ENCODE measurements at places on chromosomes 11 and 22.

DNA sequence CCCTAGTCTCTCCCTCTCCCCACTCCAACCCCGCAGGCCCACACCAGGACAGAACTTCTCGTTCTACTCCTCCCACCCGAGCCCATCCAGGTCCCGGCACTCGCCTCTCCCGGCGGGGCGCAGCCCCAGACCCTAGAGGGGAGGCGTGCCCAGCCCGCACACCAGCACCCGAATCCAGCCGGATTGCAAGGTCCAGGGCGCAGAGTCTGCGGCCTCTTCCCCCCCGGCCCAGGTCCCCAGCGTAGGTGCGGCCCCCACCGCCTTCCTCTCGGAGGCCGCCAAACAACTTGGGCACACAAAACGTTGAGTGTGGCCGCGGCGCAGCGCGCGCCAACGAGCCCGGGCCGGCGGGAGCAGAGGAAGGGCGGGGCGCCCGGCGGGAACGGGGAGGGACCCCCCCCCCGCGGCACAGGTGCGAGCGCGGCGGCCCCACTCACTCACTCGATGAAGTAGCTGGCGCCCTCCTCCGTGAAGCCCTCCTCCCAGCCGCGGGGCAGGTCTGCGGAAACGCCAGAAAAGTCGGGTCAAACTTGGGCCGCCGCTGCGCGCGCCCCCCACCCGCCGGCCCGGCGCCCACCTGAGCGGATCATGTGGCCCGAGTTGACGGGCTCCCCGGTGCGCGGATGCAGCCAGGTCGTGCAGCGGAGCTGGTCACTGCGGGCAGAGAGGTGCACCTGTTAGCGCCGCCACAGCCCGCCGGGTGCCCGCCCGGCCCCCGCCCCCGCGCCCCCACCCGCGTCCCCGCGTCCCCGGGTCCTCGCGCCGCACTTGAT is 480 bp downstream of the PLEKHA7 start:
- no peak for DNase-seq

DNA sequence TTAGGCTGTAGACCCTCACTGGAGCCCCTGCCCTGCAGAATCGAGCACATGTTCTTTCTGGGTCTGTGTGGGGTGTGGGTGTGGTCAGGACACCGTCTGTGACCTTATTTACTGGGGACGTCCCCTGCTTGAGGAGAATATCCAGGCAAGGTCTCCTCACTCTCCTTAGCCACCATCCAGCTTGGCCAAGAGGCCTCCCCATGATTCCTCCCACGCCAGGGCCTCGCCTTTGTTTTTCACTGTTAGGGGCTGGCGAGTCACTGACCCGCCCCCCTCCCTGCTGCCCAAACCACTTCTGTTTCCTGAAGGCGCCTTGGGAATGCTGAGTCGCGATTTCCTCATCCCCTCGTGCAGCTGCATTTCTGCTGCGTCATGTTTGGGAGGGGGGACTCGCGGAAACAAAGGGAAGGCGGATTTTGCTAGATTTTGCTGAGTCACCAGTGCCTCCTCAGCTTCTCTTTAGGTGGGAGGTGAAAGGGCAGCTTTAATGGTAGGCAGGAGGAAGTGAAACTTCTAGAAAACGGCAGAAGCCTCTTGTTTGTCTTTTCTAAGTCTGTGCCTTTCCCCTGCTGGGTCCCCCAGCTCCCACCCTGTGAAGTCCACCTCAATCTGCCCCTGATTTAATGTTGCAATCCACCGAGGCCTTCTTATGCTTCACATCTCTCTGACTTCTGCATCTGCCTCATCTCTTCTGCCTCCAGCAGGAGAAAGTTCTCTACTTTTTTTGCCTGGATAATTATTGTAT is 4.0 kb upstream of the HMOX1 start:
- no peak for DNase-seq

DNA sequence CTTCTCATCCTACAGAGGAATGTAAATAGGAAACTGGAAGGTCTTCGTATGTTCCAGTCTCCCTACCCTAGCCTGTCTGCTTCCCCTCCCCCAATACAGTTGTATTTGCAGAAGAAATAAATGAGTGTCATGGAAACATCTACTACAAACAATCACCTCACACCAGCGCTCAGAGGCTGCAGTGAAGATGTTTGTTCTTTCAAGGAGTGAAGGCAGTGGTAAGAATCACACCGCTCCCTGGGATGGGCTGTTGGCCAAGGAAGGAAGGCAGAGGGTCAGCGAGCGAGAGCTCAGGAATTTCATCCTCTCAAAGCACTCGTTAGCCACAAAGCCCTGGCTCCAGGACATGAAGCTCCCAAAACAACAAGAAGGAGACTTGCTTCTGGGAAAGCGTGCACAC is 1.1 kb upstream of the IGSF9B start:
- DNase-seq, result no peak

- no peak for DNase-seq
Observed at GRCh38 chr11:103420593-103420992, 311.4 kb downstream of the DYNC2H1 start.

- DNase-seq, result no peak
Observed at GRCh38 chr11:69666261-69666660, 8.9 kb downstream of the LTO1 start.

- DNase-seq, result no peak
Observed at GRCh38 chr22:39925909-39926679, 25.2 kb downstream of the GRAP2 start.
